ENCODE measurements at places on chromosomes 1 and 21.

- peak; percentile 17 for DNase-seq
Observed at GRCh38 chr1:99749504-99750347, 16.7 kb downstream of the FRRS1 start.

DNA sequence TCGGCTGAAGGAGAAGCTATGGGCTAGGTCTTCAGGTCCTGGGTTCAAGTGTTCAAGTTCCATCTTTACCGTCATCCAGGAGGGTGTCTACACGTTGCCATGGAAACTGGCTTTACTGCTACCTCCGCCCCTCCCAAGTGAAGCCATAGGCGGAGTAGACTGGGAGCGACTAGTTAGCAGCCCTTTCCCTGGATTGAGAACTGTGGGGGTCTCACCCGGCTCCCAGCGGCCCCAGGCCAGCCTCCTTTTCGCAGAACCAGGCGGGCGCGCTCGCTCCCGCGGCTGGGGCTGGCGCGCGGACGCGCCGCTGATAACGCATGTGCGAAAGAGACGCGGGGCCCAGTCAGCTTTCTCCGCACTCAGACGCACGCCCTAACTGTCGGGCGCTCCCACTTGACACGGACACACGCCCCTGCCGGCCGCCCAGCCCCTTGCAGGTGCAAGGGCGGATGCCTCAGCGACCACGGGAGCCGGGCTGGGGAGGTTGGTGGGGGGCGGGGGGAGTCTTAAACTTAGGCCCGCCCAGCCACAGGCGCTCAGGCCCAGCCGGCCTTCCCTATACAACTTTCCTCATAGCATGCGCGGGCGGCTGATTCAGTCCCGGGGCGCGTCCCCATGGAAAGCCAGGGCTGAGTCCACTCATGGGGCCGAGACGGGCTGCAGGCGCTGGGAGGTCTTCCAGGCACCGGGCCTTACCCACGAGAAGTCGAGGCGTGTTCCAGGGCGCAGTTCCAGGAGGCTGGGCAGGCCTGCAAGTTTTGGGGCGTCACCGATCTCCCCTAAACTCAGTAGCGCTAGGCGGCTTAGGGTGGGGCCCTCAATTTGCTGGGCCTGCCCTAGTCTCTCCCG lies 7.4 kb downstream of the EFNA4 start:
- DNase-seq: peak; percentile 75

DNA sequence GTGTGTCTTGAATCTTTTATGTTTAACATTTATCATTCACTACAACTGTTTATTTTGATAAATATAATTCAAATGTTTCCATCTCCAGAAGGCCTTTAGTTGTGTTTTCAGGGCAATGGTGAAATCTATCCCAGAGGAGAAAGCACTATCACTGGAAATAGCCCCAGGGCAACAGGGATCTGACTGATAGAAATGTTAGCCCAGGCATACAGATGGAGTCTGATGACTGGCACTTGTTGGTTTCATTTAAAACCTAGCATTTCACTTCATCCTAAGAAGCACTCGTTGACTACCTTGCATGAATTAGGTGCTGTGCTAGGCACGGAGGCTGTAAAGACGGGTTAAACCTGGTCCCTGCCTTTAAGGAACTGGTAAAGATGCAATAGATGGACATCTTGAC lies 103.1 kb downstream of the C1orf21 start:
- no peak for DNase-seq

GRCh38 chr1:230425252-230426091 lies 660 bp downstream of the PGBD5 start:
- no peak for DNase-seq

DNA sequence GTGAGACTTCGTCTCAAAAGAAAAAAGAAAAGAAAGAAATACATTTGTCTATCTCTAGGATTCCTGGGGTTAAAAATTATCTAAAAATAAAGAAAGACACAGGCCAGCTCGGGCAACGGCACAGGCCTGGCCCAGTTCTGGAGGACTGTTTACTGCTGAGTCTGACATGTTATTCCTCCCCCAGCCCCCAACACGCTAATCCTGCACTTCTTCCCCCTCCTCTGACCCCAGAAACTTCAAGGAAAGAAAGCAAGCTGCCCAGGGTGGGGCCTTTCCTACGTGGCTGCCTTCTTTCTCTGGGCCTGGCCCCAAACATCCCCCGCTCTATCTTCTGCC lies 40.0 kb downstream of the ACOT7 start:
- no peak for DNase-seq

GRCh38 chr1:231724876-231725647 lies 98.5 kb downstream of the DISC1 start:
- DNase-seq: peak; percentile 30

- DNase-seq: no peak
Observed at GRCh38 chr1:4734791-4735190, 80.4 kb downstream of the AJAP1 start.

DNA sequence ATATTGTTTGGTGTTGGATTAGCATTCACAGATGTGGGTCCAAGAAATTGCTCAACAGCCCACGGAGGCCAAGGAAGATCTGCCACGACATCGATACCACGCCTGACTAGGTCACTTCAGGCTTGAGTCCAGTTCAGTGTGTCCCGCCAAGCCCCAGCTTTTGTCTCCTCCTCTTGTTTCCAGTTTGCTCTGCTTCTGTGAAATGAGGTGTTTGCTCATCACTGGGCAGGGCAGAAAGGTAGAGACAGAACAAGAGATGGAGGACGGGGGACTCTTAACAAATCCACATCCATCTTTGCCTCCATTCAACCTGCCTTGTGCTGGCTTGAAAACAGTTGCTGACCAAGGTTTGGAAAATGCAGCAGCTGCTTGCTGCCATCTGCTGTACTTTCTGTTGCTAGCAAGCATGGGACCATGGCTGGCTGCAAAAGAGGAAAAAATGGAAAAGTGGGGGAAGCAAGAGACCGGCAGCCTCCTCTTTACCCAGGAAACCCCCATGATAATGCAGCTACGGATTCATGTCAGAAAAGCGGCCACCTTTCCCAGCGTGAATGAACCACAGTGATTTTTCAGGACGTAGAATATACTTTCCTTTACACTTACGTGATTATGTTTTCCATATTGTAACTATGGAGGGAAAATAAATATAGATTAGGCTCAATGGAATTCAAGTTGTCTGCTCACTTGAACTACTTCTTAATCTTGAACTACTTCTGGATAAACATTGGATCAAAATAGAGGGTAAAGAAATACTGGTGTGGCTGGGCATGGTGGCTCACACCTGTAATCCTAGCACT lies 80.2 kb upstream of the GREM2 start:
- peak; percentile 2 for DNase-seq

GRCh38 chr1:3215198-3216014 lies 146.4 kb downstream of the PRDM16 start:
- no peak for DNase-seq

- no peak for DNase-seq
Observed at GRCh38 chr1:115677565-115677964, 35.8 kb downstream of the VANGL1 start.

- no peak for DNase-seq
Observed at GRCh38 chr1:244881552-244882280, 17.4 kb upstream of the HNRNPU start.

DNA sequence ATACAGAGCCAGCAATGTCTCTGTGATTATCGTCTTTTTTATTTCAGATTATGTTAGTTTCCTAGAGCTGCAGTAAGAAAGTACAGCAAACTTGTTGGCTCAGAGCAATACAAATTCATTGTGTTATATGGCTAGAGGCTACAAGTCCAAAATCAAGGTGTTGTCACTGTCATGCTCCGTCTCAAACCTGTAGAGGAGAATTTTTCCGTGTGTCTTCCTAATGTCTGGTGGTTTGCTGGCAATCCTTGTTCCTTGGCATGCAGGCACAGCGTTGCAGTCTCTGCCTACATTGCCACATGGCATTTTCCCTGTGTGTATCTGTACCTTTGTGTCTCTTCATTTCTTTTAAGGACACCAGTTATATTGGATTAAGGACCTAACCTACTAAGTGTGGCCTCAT lies 244.4 kb downstream of the LRRIQ3 start:
- no peak for DNase-seq

GRCh38 chr1:147630022-147630421 lies 40.3 kb downstream of the ACP6 start:
- no peak for DNase-seq

GRCh38 chr1:100767176-100767890 lies 47.8 kb downstream of the VCAM1 start:
- no peak for DNase-seq

DNA sequence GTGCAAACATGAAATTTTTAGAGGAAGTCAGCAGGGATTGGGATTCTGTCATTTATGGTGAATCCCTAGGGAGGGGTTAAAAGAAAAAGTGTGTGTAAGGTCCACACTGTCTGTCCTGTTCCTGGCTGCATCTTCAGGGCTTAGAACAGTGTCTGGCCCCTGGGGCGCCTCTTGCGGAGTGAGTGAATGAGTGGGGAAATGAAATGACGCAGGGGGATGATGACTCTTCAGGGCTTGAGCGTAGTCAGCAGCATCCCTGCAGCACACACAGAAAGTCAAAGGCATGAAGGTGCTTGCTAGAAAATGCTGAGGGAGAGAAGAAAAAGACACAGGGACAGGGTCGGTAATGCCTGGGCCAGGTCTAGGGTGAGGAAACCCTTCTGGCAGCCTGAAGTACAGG lies 57.8 kb downstream of the PGBD5 start:
- DNase-seq: no peak

GRCh38 chr1:230857077-230857476 lies 11.2 kb downstream of the C1orf198 start:
- DNase-seq: no peak

All from activated CD4-positive, alpha-beta T cell treated with anti-CD3 and anti-CD28 coated beads, Interleukin-2, Interleukin-4, amounts not matched to agents 100 ng/mL and 50 ng/mL, durations not matched to agents 16 hours and 8 hours (primary cell).